RPMI8226 (cell line): ENCODE measurements at places on chromosomes 1 and 21.

- DNase-seq, result no peak
Measured at GRCh38 chr1:169472738-169473137, 13.0 kb downstream of the SLC19A2 start.

DNA sequence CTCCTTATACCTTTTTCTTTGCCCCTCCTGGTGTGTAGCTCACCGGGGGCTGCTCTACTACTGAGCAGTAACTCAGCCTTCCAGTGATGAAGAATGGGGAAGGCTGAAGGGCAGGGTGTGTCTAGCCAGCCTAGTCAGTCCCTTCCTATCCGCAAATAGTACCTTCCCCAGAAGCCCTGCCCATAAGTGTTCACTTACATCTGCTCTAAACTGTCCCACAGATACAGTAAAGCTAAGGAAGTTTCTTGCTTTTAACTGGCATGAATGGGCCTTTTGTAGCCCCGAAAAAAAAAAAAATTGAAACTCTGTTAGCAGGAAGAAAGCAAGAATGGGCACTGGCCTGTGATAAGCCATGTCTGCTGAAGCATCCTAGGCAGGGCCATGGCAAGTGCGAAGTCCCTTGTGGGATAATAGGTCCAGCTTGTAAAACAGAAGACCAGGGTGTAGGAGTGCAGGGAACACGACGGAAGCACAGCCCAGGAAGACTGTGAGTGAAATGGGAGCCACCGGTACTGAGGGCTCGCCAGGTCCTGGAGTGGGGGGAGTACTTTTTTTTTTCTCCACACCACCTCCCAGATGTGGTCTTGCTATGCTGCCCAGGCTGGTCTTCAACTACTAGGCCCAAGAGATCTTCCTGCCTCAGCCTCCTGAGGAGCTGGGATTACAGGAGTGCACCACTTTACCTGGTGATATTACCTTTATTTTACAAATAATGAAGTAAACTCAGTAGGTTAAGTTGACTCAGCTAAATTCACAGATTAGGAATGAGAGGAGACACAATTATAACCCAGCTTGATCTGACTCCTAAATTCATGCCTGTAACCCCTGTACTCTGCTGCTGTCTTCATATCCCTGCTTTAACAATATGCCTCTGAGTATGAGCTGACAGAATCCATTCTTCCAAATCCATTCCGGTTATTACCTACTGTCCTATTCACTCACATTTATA lies 347.5 kb downstream of the SMYD3 start:
- no peak for DNase-seq

GRCh38 chr1:60835649-60836048 lies 246.7 kb upstream of the NFIA start:
- no peak for DNase-seq

DNA sequence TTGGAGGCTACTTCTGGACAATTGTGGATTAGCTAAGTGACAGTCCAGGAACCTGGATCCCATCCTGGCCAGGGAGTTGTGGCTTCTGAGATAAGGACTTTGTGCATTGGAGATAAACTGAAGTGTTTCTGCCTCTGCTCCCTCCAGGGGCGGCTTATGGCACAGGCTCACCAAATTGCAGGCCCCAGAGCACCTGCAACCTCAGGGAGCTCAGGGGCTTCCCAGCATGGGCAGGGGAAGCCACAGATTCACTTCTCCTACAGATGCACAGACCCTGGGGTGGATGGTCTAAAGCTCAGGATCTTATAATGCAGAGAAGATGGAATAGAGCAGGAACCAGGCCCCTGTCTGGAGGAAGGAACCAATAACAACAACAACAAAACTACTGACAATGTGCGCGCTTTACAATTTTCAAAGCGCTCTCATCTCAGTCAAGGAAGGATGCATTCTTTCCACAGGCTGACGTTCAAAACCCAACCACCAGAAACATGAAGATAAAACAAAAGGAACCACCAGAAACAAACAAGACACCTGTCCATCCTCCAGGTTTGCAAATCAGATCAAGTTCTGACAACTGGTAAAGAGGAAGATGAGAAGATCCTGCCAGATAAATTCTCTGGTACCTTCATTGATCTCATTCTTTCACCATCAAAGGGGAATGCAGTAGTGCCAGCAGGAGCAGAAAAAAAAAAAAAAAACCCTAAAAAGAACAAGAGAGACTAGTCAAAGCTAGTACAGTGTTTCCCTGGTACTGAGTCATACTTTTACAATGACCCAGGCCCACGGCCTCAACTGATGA lies 121.0 kb upstream of the IRF2BP2 start:
- no peak for DNase-seq

DNA sequence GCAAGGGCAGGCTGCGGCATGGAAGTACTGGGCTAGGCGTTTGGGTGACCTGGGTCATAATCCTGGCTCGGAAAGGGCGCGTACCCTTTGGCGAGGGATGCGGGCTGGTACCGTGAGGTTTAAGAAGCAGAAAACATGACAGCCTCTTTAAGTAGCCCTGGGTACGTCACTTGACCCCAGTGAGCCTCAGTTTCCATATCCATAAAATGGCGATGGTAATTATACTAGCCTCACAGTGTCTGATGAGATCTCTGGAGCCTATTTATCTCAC lies 700 bp downstream of the PIGV start:
- DNase-seq, result no peak

DNA sequence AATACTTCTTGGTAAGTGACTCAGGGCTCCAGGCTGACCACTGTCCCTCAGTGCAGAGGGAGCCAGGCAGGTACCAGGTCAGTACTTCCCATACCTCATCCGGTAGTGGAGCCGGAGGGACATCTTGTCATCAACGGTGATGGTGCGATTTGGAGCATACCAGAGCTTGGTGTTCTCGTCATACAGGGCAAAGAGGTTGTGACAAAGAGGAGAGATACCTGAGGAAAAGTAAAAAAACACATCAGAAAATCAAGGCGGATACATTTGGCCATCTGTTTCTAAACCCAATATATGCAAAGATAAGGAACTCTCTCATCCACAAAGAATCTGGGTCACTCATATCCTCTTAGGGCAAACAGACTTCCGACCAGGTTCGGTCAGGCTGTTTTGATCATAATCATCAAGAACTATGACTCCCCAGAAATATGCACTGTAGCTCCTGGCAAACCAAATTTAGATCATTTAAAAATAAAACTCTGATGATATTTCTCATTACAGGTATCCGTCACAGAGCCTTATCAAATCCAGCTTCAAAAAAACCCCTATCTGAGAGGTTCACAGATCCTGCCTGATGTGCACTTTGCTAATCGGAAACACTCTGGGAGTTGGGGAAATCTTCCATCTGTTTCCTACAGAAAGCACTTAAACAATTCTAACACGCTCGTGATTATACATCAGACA lies 87.3 kb downstream of the JAK1 start:
- no peak for DNase-seq

- no peak for DNase-seq
Measured at GRCh38 chr1:104945406-104945805, 1195.7 kb downstream of the AMY1C start.

- DNase-seq, result no peak
Measured at GRCh38 chr21:24025101-24025500, 1582.2 kb downstream of the MRPL39 start.

GRCh38 chr1:112230232-112230631 lies 165.8 kb upstream of the CTTNBP2NL start:
- no peak for DNase-seq

DNA sequence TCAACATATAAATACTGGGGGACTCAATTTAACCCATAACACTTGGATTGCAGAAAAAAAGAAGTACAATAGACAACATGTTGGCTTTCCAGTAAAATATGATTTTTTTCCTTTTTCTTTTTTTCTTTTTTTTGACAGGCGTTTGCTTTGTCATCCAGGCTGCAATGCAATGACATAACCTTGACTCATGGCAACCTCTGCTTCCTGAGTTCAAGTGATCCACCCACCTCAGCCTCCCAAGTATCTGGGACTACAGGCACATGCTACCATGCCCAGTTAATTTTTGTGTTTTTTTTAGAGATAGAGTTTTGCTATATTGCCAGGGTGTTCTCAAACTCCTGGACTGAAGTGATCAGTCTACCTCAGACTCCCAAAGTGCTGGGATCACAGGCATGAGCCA lies 1512.0 kb upstream of the PRMT6 start:
- no peak for DNase-seq

GRCh38 chr1:17768651-17769241 lies 13.6 kb downstream of the ACTL8 start:
- no peak for DNase-seq

- DNase-seq, result no peak
Measured at GRCh38 chr21:18954441-18954844, 550.9 kb upstream of the TMPRSS15 start.

DNA sequence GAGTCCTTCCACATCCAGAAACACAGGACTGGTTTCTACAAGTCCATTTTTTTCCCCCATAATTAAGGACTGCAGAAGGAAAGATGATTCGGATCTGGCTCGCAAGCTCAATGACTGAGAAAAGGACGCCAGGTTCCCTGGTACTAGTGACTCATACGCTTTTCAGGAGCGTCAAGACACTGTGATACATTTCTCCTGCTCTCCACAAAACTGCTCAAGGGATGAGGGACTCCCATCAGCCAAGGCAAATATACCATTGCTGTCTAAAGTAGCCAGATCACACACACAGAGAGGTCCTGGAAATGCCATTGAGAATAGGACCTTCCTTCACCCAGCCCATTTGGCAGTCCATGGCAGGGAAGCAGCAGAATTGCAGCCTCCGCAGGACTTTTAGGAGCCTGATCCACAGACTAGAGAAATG lies 253.6 kb upstream of the IRF2BP2 start:
- no peak for DNase-seq

DNA sequence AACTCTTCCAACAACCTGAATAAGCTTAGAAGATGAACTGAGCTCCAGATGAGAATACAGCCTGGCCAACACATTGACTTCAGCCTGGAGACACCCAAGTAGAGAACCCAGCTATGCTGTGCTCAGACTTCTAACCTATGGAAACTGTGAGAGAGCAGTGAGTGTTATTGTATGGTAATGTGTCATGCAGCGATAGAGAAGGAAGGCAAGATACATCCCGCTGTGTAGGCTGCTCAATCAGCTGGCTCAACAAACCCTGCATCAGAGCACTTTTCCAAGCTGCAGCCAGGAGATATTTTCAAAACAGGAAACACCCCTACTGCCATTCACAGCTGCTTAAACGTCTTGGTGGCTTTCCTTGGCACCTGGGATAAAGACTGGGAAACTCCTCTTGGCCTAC lies 321.3 kb downstream of the SIPA1L2 start:
- DNase-seq, result no peak

GRCh38 chr1:93033785-93034184 lies 45.3 kb upstream of the MTF2 start:
- DNase-seq, result peak; percentile 46

DNA sequence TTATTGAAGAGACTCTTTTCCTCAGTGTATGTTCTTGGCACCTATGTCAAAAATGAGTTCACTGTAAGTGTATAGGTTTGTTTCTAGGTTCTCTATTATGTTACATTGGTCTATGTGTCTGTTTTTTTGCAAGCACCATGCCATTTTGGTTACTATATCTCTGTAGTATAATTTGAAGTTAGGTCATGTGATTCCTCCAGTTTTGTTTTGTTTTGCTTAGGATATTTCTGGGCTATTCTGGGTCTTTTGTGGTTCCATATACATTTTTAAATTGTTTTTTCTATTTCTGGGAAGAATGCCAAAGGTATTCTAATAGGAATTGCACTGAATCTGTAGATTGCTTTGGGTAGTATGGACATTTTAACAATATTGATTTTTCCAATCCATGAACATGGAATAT lies 13.2 kb downstream of the TMED5 start:
- DNase-seq, result no peak

GRCh38 chr1:93980320-93981273 lies 71.4 kb upstream of the GCLM start:
- DNase-seq, result no peak

DNA sequence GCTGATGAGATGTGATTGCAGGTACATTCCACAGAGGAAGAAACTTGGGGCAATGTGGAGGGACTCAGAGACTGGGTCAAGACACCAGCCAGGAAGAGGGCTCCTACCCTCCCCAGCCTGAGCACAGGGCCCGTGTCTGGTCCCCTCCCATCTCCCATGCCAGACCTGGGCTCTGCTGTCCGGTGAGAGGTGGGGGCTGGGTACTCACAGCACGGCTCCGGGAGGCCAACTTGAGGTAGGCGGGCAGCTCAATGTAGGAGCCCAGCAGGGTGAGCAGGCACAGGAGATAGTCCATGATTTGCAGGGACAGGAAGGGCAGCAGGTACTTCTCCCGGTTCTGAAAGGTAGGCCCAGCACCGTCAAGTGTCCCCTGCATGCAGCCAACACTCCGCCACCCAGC lies 16.2 kb upstream of the MATN1 start:
- no peak for DNase-seq

- no peak for DNase-seq
Measured at GRCh38 chr1:117166076-117166475, 44.5 kb upstream of the TRIM45 start.

DNA sequence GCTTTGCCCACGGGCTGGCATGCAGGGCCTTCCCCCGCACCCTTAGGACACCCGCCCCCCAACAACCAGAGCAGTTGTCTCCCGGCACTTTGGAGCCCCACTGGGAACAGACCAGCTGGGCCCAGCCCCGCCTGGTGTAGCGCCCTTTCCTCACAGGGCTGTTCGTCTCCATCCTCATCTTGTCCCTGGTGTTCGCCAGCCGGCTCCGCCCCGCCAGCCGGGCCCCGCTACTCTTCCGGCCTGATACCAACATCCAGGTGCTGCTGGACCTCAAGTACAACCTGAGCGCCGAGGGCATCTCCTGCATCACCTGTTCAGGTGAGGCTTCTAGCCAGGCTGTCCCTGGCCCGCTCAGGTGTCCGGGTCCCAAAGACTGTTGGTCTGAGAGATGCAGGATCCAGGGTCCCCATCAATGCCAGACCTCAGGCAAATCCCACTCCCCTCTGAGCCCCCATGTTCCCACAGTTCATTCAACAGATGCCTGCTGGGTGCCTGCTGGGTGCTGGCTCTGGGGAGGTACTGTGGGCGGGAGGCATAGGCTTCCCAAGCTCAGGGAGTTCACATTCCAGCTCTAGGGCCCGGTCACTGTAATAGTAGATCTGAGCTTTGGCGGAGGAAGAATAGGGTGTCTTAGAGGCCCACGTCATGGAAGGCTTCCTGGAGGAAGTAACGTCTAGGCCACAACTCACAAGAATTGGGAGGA lies 41.7 kb downstream of the DISP3 start:
- no peak for DNase-seq

GRCh38 chr1:181398544-181398943 lies 84.8 kb upstream of the CACNA1E start:
- DNase-seq, result no peak
